ENCODE measurements at places on chromosomes 7 and 10.
A peak's percentile ranks its signal among the peaks of the same experiment; 100 is the strongest.

GRCh38 chr7:141178486-141179135 lies 104.7 kb downstream of the TMEM178B start:
- DNase-seq = no peak

- no peak for DNase-seq
These were observed 26.4 kb downstream of the PARP12 start for GRCh38 chr7:140036224-140036962.

DNA sequence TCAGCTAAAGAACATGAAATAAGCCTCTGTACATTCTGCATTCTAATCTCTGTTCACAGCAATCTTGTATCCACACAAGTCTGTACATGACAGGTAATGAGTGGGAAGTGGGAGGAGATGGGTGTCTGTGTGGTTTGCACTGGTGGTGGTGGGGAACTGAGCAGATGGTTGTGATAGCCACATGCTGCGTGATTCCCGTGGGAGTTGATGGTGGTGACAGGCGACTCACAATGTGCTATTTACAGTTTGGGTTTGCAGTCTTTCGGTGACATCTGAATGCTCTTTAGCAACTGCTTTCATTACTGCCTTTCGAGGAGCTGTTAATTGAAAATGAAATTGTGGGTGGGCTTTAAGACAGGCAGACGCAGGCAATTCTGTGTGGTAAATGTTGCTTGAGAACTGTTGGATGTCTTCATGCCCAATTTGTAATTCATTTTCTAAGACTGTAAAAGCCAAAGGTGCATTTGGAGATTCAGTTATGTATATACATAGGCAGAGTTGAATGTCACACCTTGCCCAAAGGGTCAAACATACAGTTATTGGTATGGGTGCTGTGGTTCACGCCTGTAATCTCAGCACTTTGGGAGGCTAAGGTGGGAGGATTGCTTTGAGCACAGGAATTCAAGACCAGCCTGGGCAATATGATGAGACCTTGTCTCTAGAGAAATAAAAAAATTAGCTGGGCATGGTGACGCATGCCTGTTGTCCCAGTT lies 308.2 kb downstream of the AUTS2 start:
- no peak for DNase-seq

- no peak for DNase-seq
These were observed 50.6 kb upstream of the RET start for GRCh38 chr10:43026039-43026973.

GRCh38 chr7:159160450-159160849 lies 15.8 kb upstream of the VIPR2 start:
- DNase-seq = no peak

GRCh38 chr7:128004623-128005022 lies 26.6 kb downstream of the LRRC4 start:
- DNase-seq = no peak

GRCh38 chr10:95214369-95214768 lies 20.3 kb downstream of the ACSM6 start:
- DNase-seq = no peak

DNA sequence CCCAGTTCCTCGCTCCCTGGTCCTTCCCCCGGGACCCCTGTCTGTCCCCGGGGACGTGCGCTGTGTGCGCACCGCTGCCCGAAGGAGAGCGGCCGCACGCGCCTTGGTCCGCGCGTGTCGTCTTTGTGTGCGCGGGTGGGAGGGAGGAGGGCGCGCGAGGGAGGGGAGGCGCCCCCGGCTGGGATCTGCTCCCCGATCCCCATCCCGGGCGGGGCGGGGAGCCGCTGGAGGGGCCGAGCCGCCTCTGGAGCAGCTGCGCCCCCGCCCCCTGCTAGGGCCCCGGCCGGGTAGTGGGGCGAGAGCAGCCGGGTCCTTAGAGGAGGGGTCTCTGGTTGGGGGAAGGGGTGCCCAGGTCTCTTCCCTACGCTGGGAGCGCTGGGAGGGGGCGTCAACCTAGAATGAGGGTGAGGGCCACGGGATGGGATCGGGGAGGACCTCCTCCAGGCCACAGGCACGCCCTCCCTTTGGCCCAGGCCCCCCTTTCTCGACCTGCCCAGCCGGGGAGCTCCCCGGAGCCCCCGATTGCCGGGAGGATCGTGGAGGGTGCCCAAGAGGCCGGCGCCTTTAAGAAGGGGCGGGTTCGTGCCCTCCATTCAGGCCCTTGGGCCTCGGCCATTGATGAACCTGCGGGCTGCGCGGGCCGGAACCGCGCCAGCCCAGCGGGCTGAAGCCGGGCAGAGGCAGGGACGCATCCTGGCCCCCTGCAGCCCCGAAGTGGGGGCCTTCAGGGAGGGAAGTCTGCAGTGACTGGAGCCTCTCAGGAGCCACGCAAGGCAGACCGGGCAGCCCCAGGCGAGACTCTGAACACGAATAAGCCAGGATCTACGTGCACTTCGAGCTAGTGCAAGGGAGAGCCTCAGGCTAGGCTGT lies 678 bp downstream of the SH2B2 start:
- DNase-seq = no peak

DNA sequence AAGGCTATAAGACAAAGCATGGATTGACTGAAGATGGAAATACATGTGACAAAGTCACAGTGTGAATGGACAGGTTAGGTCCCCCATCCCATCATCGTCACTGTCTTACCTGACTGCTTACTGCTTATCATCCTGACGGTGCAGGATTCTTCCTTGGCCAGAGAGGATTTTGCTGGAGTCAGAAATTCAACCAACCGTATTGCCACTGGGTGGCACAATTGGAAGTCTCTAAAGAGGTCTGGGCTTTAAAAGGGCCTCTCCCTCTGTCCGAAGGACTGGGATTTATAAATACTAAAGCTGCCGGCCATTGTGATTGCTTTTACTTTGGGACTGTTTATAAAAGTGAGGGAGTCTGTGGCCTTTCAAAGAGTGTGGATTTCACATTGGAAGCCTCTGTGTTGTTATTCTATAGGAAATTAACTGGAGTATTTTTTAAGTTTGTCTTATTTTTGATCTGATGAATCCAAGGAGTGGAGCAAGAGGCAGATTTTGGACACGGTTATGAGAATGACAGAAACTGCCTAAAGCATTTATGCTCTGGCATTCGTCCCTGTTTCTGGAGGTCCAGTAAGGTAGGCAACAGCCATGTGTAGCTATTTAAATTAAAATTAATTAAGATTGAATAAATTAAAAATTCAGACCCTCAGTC lies 113.3 kb upstream of the CREB5 start:
- DNase-seq = no peak

GRCh38 chr7:81407094-81407493 lies 362.8 kb downstream of the HGF start:
- no peak for DNase-seq

- no peak for DNase-seq
These were observed 70.1 kb upstream of the CABCOCO1 start for GRCh38 chr10:61592581-61592980.

DNA sequence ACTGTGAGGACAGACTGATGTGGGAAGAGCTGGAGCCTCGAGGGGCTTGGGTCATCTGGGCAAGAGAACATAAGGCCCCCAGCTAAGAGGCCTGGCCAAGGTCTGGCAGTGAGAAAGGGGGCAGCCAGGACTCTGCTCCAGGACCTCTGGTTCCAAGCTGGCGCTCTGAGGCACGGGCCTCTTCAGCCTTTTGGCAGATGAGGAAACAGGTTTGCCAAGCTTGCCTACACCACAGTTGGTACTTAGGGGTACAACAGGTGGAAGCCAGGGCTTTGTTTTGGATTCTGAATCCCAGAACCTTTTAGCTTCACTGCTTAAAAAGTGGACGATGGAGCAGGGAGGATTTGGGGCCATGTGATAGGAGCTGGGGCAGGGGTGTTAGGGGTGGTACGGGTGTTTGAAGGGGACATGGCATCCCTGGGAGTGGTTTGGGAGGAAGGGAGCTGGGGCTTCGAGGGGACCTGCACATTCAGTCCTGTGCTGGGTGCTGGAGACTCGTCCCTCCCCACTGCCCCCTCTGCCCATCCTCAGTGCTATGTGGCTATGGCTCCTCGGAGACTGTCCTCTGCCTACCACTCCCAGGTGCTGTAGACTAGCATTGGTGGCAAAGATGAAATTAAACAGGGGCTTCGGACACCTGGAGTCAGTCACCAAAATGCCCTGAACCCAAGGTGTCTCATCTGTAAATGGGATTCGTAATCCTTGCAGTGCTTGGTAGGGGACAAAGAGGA lies 30.3 kb downstream of the ZNF775 start:
- DNase-seq = no peak

GRCh38 chr10:86349940-86350630 lies 16.5 kb downstream of the GRID1 start:
- DNase-seq = no peak

GRCh38 chr10:12350167-12350872 lies 973 bp downstream of the CAMK1D start:
- DNase-seq = peak; percentile 27

DNA sequence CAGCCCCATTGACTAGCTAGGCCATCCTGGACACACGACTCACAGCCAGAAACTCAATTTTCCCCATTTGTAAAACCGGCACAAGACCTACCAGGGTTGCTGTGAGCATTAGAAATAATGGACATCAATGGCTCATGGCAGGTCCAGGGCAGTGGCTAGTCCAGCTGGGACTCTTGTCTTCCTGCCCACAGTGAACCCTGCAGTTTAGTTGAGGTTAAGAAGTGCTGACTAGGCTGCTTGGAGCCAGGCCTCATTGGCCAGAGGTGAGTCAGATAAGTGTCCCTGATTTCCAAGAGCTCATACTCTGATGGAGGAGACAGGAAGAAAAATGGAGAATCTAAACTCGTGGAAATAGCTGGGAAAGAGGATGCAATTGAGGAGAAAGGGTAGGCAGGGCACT lies 123.4 kb upstream of the ZNF92 start:
- no peak for DNase-seq

GRCh38 chr10:58853668-58854067 lies 322.8 kb upstream of the PHYHIPL start:
- DNase-seq = no peak

DNA sequence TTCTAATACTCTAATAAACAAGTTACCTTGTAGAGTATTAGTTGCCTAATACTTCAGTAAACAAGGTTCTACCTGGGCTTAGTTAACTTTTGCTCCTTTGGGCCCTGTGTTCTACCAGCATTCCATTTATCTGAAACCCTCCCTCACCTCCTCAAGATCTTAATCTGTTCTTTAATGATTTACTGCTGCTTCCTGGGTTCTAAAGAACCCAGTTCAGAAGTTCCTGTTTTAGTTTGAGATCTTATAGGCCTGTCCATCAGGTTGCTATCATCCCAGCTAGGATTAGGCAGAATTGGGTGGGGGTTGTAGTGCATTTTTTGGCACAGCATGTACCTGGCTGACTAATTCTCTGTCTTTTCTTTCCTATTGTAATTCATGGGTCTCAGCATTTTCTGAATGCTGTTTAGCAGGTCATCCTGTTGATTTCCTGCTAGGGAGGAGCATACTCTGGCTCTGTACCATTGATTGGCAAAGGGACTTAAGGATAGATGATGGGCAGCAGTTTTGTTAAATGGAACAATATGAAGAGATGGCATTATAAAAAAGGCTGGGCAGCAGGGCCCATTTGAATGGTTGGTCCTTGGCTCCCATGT lies 53.7 kb upstream of the TMEM248 start:
- no peak for DNase-seq

DNA sequence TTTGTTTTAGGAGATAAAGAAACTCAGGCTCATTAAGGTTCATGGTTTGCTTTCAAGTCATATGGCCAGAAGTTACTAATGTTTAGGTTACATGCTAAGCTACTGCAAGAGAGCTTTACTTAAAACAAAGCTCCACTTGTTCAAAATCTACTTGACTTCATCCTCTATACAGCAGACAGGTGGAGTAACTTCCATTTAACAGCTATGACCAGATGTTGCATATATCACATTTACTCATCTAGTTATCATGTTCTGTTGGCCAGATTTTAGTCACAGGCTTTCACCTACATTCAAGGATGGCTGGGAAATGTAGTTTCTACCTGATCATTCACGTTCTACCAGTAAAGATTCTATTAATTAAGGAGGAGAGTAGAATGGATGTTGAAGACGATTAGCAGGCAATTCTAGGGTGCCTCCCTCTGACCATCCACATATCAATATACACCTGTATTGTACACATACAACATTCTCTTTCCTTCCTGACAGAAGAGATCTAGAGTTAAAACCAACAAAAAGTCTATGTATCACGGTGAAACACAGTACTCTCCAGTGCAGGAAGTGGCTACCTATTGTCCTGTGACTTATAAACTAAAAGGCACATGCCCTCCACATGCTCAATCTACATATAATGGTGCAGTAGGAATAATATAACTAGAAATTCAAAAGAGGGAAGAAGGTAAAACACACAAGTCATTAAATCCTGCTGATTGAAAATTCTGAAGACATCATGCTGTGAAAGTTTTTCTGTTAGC lies 488.0 kb downstream of the MDFIC start:
- DNase-seq = no peak

GRCh38 chr10:43057231-43057711 lies 19.6 kb upstream of the RET start:
- DNase-seq = no peak

GRCh38 chr10:72682638-72683037 lies 9.3 kb upstream of the MCU start:
- DNase-seq = no peak

DNA sequence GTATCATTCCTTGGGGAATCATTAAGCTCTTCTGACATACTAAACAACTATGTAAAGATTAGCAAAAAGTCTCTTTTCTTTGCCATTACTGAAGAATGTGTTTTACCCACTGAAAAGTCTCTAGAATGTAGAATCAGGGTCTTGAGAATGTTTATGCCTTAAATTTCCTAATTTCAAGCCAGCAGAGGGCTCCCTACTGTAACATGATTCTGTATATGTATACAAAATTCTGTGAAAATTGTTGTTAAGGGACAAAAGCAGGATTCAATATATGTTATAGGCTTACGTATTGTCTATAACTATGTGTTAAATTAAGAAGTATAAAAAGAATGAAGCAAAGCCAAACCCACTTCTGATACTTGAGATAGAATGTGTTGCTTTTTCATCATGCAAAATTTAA lies 296.9 kb upstream of the DGKB start:
- no peak for DNase-seq

DNA sequence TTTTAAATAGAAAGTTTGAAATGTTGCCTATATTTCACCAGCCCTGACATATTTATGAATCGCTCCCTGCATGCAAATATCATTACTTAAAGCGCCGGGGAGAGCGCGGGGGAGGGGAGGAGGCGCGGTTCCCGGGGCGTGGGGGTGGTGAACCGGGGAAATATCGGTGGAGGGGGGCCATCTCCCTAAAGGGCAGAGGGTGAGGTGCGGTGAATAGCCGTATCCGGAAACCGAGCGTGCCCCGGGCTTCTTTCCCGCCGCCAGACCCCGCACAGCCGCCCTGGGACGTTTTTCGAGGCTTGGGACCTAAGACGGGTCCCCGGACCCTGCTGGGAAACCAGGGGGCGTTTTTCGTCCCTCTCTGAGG lies 6.9 kb upstream of the ZNF503 start:
- no peak for DNase-seq

DNA sequence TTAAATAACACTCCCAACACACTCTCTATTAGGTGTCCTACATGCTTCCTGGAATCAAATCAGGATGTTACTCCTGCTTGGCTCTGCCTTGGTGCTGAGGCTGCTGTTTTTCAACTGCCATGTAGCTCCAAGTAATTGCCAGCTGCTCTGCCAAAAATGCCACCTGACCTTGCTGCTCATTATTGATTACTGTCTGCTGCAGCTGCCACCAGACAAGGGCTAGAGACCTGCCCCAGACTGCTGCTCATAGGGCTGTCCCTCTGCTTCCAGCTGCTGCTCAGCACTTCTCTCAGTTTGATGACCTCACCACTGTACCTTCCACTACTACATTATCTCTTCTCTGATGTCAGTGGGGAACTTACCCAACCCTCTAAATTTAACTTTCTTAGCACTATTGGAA lies 102.5 kb downstream of the PCLO start:
- no peak for DNase-seq
